Activated CD8-positive, alpha-beta T cell treated with anti-CD3 and anti-CD28 coated beads, Interleukin-2, amount 10 ng/mL, durations not matched to agents 7 days and 5 days (primary cell): ENCODE measurements at places on chromosomes 6 and 20. TPM values are rescaled to one million over a fixed set of nuclear protein-coding genes. Genes with fewer than 3 reads are reported as not detected.

ZNF451 gene
- total RNA-seq, result 61.0 TPM

RALY gene
- total RNA-seq, result 232 TPM

CAP2 gene
- not detected for total RNA-seq

DNA sequence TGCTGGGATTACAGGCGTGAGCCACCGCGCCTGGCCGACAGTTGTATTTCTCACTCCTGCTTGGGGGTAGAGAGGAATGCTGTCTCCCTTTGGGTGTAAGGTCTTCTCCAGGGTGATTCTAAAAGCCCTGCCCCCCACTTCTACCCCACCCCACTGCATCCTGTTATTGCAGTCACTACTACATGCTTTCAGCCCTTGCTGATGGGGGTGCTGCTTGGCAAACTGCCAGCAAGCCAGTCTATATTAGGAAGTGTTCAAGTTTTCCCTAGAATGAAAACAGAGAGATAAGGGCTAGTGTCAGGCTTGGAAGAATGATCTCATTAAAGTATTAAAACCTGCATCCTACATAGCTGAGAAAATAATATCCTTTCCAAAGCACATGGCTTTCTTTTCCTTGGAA, 31.3 kb downstream of the TTI1 start:
- H3K4me1 ChIP-seq, result no peaks in the 10 kb centered on the region
- no peak overlapping the region for H3K4me3 ChIP-seq
- H3K27ac ChIP-seq, result no peak overlapping the region
- H3K36me3 ChIP-seq, result peaks cover 47% of the 10 kb centered on the region
- no peak for DNase-seq

DNA sequence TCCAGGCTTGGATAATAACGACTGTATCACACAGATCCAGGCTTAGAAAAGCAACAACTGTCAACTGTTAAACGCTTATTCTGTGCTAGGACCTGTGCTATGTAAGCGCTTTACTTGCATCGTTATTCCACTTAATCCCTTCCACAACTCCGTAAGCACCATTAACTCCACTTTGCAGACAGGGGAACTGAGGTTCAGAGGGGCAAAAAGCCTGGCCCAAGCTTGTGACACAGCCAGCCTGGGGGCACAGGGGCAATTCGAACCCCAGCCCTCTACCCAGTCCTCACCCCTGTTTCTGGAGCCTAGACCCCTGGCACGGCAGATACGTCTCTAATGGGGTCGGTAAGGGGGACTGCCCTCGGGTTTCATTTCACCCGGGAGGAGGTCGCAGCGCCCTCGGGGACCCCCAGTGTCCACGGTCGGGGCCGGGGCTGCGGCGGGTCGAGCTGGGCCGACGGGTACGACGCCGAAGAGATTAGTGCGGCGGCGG, 411 bp downstream of the DSN1 start:
- peak overlapping the region; percentile 96 for H3K27ac ChIP-seq
- H3K4me3 ChIP-seq, result peak overlapping the region; percentile 94
- no peak for DNase-seq
- H3K36me3 ChIP-seq, result peaks cover 18% of the 10 kb centered on the region
- H3K4me1 ChIP-seq, result peaks cover 41% of the 10 kb centered on the region
- peaks cover 2% of the 10 kb centered on the region for H3K27me3 ChIP-seq

DNA sequence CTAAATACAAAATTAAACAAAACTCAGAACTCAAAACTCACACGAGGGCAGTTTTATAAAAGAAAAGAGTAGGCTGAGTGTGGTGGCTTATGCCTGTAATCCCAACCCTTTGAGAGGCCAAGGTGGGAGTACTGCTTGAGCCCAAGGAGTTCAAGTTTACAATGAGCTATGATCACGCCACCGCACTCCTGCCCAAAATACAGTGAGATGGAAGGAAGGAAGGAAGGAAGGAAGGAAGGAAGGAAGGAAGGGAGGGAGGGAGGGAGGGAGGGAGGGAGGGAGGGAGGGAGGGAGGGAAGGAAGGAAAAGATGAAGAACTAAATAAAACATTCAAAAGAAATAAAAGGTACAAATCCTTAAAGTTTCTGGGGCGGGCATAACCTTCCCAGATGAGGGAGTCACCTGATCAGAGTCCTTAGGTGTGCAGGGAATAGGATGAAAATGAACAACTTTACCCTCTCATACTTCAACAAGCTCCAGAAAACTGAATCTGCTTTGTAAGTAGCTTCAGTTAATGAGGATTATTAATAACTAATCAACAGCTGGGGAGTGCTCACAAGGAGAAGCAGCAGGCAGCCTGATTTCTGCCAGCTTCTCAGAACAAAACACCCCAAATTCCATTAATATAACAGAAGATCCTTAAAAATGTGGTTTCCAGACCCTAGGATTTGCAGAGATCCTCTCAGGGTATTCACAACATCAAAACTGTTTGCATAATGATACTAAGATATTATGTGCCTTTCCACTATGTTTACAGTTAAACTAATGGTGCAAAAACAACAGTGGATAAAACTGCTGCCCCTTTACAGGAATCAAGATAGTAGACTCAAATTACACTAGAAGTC, 21.8 kb downstream of the LMBRD1 start:
- H3K4me1 ChIP-seq, result no peaks in the 10 kb centered on the region
- H3K27me3 ChIP-seq, result no peaks in the 10 kb centered on the region
- no peak overlapping the region for H3K27ac ChIP-seq
- DNase-seq, result no peak
- peaks cover 60% of the 10 kb centered on the region for H3K36me3 ChIP-seq

- H3K27ac ChIP-seq, result no peak overlapping the region
- no peaks in the 10 kb centered on the region for H3K36me3 ChIP-seq
- peaks cover 5% of the 10 kb centered on the region for H3K27me3 ChIP-seq
Measured at GRCh38 chr20:44714102-44714700, 968 bp upstream of the CCN5 start.
